Bone marrow (tissue), 2 donors: ENCODE measurements at places on chromosomes 4 and X.

GRCh38 chrX:104564335-104564734 lies 1.7 kb upstream of the IL1RAPL2 start:
- DNase-seq = no peak

- DNase-seq = no peak
Measured at GRCh38 chrX:107552930-107553329, 75.4 kb upstream of the PRPS1 start.

GRCh38 chr4:151534195-151534594 lies 125.2 kb downstream of the FHIP1A start:
- DNase-seq = no peak

DNA sequence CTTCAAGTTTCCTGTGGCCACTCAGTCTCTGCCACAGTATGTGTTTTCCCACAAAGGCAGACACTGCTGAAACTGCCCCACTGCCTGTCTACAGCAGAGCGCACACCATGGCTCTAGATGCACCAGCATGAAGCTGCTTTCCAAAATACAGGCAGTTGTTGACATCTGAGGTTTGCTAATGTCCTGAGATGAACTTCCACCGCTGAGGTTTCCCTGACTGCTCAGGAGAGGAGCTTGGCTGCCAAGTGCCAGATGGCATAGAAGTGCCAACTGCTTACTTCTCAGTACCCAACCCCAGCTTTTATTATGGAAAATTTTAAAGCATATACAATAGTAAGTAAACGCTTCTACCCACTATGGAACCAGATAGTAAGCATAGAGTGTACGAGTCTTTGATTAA lies 61.0 kb upstream of the EXOC1L start:
- DNase-seq = no peak

- no peak for DNase-seq
Measured at GRCh38 chr4:122118243-122118642, 33.9 kb upstream of the BLTP1 start.

- DNase-seq = no peak
Measured at GRCh38 chrX:119745283-119745848, 13.0 kb upstream of the SOWAHD start.

DNA sequence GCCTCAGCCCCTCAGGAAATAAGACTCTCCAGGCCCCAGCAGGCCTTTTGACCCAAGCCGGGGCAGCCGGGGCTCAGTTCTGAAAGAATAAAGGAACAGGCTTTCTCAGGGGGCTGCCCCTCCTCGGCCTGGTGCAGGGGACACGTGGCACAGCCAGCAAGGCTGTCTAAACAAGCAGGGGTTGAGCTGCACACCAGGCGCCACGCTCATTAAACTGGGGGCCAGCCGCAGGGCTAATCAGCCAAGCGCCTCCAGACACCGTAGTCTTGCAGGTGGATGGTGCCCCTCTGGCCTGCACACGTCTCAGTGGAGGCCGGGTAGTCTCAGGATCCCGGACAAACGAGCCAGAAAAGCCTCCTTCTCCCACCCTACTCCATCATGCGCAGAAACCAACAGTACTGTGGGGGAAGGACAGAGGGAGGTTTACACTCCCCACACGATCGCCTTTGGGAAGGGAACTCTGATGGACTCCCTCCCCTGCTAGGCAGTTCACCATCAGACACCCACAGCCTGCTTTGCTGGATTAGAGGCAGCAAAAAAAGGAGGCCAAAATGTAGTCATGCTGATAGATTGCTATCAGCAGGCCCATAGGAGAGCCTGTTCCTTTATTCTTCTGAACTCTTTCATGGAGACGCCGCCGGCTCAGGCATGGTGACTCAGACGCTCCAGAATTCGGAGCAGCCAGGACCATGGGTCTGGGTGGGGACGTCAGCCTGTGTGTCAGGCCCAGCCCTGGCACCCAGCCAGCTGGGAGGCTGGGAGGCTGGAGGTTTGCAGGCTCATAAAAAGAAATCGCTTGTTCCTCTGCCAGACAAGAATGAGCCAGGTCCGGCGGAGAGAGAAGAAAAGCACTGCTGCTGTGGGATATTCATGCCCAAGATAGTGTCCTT lies 342.4 kb downstream of the BCOR start:
- DNase-seq = no peak

DNA sequence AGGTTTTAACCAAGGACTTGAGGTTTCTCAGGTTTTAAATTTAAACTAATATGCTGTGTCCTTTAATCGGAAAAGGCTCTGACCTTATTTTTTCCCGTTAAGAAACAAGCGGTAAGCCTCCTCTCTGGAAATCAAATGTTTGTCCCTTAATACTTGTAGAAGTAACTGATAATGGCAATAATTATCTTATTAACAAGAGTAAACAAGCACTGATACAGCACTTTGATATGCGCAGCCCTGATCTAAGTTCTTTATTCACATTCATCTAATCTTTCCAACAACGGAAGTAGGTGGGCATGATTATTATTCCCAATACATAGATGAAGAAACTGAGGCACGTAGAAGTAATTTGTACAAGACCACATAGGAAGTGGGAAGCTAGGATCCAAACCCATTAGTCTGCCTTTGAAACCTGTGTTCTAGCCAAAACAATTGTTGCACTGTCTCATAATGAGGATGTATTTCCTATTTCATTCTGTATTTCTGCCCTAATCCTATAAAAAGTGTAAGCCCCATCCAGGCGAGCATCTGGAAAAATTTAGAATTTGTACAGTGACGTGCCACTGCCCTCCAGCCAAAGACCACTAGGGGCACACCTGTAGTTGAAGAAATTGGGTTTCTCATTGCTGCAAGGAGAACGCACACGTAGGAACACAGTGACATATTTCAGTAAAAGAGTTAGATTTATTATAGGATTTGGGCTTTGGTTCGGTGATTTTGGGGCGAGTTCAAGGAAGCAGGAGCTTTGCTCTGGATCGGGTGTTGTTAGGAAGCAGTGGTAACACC lies 606 bp downstream of the CXorf58 start:
- DNase-seq = no peak

DNA sequence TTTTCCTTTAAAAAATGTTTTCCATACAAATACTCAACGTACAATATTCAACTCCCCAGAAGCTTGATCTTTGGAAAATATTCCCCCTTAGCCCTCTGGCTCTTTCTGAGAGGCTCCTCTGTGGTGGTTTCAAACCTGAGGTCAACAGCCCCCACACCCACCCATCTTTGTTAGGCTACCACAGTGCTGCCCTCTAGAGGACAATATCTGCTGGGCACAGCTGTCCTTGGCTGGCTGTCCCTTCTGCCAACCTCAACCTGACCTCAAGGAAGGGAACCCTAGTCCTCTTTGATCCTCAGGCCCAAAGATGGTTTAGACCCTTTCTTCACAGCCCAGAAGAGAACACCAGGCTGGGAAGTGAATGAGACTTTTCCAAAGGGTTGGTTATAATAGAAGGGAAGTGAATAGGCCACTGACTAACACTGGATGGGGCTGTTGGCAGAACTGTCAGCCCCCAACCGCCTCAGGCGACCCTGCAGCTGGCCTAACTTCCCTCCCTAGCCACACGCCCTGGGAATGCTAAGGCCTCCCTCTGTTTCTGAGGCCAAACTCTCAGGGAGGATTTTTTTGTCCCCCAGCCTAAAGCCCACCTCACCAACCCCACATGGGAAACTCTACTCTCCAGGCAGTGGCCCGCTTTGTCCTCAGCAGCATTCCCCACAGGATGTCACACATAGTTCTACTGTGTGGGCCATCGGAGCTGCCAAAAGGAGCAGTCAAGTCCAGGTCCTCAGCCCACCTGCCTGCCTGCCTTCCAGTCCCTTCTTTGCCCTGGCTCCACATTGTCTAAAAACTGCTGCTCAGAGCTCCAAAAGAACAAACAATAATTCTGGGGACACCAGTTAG lies 34.3 kb downstream of the NYX start:
- no peak for DNase-seq

GRCh38 chrX:68532831-68533533 lies 34.1 kb downstream of the YIPF6 start:
- no peak for DNase-seq

DNA sequence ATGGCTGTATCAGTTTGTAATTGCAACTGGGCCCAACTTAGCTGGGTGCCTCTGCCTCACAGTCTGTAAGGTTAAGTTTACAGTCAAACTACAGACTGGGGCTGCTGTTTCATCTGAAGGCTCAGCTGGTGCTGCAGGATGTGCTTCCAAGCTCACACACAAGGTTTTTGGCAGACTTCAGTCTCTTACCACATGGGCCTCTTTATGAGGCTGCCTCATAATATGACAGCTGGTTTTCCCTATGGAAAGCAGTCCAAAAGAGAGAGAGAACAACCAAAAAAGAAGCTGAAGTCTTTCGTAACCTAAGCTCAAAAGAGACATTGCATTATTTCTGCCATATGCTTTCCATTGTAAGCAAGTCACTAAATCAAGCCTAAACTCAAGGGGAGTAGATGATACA lies 271.7 kb downstream of the DCTD start:
- no peak for DNase-seq

GRCh38 chrX:23981222-23981621 lies 45.8 kb downstream of the KLHL15 start:
- DNase-seq = no peak

DNA sequence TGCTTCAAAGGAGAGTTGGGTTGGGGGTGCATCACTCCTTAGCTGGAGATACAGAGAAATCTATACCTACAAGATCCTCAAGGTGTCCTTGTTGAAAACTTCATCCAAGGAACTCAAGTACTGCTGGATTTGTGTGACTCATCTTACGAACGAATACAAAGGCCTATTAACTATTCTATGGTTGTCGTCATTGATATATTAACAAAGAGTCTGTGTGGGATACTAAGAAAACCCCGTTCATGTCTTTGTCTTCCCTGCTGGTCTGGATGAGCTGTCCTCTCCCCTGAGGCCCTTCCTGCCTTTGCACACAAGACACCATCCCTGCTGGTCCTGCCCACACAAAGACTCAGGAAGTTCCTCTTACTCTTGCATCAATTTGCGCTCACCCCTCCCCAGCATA lies 54.9 kb upstream of the IRF2 start:
- no peak for DNase-seq

DNA sequence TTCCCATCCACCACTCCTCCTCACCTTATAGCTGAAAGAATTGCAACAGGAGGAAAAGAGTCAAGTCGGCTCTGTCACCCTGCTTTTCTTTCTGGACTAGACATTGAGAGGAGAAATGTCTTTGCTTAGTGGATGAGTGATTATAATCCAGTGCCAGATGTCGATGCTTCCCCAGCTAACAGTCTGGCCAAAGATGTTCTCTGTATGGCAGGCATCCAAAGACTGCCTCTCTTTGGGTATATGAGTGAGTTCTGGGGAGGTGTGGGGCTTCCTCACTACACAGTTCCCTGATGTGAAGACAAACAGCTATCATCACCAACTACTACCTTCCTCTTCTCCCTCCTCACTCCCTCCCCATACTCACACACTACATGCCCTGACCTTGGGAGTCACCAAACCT lies 90.9 kb downstream of the COMMD8 start:
- peak; percentile 29 for DNase-seq

GRCh38 chr4:144787365-144788258 lies 141.7 kb downstream of the HHIP start:
- DNase-seq = no peak

DNA sequence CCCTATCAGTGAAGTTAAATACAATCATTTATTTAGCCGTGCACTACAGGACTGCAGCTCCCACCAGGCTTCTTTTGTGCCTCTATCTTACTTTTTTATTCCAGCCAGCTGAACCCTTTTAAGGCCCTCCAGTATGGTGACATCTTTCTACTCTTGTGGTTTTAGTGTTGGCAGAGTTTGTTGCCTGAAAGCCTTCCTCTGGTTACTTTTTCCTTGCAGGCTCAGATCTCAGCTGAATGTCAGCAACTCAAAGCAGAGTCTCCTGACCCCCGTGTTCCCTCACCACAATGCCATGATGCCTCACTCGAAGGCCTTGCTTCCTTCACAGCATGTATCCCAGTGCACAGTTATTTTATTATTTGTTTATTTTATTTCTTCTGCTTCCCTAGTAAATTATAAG lies 818.9 kb upstream of the LCORL start:
- no peak for DNase-seq

DNA sequence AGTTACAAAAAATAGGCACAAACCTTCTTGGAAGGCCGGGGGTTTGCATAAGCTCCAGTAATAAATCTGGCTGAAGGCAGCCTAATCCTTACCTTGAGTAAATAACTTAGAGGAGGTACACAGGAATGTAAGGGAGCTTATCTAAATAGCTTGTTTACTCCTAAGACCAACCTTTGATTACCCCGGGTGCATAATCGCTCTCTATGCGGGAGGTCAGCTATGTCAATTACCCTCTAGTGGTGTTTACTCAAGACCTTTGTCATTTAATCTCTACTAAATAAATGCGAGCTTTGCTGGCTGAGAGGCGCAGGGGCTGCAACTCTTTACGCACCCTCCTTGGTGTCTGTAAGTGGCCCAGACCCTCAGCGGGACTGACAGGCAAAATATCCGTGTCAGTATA lies 50.2 kb upstream of the MAP9 start:
- no peak for DNase-seq

- no peak for DNase-seq
Measured at GRCh38 chr4:127586922-127587571, 45.7 kb upstream of the INTU start.
